ENCODE measurements at places on chromosomes 13 and 19.

GRCh38 chr13:95434111-95434510 lies 118.4 kb upstream of the CLDN10 start:
- H3K27ac ChIP-seq, result no peak overlapping the region
- H3K4me3 ChIP-seq, result no peak overlapping the region
- no peaks in the 10 kb centered on the region for H3K27me3 ChIP-seq
- DNase-seq, result no peak
- H3K36me3 ChIP-seq, result no peaks in the 10 kb centered on the region
- no peaks in the 10 kb centered on the region for H3K4me1 ChIP-seq

DNA sequence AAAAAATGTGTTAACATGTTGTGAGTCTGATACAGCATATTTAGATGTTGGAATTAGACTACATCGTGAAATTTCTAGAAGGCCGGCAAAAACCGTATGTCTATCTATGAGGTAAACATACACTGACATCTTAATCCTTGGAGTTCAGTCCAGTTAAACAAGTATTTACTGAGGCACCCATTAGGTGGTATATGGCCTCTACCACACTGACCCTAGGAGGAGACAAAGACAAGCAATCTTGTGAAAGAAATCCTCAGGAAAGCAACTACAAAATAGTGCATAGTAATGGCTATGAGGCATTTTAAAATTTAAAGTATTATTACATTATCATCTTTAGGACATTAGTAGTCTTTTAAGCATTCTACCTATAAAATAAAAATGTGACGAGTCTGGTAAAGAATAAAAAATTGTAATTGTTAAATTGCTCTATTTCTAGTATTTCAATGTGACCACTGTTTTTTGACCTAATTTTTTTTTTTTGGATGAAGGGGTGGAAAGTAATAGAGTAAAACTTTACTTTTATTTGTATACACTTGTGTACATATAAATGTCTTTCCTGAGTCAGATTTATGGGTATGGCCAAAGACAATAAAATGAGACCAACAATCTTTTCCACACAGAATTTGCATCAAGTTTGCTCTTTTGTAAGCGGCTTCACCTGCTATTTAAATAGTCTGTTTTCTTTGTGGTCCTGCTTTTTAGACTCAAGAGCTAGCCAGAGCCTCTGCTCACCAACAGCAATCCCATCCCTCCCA lies 50.5 kb downstream of the KATNAL1 start:
- H3K36me3 ChIP-seq, result peaks cover 8% of the 10 kb centered on the region
- no peak overlapping the region for H3K27ac ChIP-seq
- no peak overlapping the region for H3K4me3 ChIP-seq
- no peak for DNase-seq
- H3K4me1 ChIP-seq, result peaks cover 31% of the 10 kb centered on the region
- H3K27me3 ChIP-seq, result no peaks in the 10 kb centered on the region

- no peak overlapping the region for H3K27ac ChIP-seq
- DNase-seq, result no peak
- H3K4me3 ChIP-seq, result peak overlapping the region; percentile 13
- peaks cover 75% of the 10 kb centered on the region for H3K27me3 ChIP-seq
- H3K36me3 ChIP-seq, result peaks cover 2% of the 10 kb centered on the region
Observed at GRCh38 chr19:7676376-7676775, 514 bp upstream of the MCEMP1 start.

DNA sequence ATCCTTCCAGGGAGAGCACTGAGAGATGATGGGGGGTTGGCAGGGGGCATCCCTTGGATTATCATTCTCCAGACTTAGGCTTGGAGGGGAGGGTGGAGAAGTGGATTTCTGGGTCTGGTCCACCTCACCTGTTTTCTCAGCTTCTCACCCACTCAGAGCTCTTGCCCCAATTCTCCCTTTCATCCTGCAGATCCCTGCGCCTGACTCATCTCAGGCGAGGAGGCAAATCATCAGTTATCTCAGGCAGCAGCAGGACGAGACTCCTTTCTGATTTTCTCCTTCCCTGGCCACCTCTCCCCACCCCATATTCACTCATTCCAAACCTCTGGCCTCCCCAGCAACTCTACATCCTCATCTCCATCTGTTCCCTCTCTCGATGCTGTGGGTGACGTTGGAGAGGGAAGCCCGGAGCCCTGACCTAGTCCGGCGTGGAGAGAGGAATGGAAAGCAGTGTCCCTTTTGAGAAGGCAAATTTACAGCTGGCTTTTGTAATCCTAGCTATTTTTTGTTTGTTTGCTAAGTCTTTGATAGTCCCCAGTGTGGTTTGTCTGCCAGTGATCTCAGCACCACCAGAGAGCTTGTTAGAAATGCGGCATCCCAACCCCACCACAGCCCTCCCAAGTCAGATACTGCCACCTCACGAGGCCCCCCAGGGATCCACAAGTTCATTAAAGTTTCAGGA lies 24.0 kb upstream of the TPT1 start:
- no peak overlapping the region for H3K4me3 ChIP-seq
- no peak for DNase-seq
- no peaks in the 10 kb centered on the region for H3K27me3 ChIP-seq
- peaks cover 82% of the 10 kb centered on the region for H3K4me1 ChIP-seq

DNA sequence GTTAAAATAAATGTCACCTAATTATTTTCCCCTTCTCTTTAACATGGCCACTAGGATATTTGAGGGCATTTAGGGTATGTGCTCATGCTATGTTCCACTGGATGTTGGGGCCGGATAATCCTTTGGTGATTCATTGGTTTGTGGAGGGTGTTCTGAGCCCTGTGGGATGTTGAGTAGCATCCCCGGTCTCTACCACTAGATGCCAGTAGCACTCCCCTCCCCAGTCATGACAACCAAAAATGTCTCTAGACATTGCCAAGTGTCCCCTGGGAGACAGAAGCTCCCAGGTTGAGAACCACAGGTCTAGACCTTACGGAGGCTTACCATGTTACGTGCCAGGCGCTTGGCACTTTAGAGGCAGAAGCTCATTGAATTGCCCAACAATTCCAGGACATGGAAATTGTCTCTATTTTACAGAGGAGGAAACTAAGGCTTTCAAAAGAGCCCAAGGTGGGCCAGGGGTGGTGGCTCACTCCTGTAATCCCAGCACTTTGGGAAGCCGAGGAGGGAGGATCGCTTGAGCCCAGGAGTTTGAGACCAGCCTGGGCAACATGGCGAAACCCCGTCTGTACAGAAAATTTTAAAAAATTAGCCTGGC lies 14.1 kb downstream of the SHANK1 start:
- H3K36me3 ChIP-seq, result no peaks in the 10 kb centered on the region
- DNase-seq, result peak; percentile 48
- H3K4me1 ChIP-seq, result no peaks in the 10 kb centered on the region

DNA sequence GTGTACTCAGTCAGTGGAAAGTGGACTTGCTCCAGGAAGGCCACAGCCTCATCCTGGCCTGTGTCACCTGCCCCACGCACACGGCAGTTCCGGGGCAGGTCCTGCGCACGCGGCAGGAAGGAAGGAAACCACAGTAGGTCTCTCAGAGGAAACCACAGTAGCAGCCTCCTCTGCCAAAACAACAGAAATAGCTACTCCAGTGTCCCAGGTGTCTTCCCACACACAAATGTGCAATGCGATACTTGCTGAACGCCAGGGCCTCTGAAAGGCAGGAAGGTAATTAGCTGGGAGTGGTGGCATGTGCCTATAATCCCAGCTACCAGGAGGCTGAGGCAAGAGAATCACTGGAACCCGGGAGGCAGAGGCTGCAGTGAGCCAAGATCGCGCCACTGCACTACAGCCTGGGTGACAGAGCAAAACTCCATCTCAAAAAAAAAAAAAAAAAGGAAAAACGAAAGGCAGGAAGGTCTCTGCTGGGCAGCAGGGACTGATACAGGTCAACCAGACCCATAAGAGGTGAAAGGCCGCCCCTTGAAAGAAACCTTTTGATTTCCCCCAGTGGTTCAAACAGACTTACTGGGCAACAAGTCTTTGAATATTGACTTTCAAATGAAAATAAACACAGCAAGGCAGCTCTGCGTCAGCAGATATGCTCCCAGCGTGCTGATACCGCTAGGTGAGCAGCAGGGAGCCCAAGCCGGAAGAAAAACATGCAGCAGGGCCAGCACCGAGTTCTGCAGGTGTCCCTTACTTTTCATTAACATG lies 49.5 kb downstream of the CRYL1 start:
- peaks cover 11% of the 10 kb centered on the region for H3K27me3 ChIP-seq
- peak; percentile 84 for DNase-seq
- peak overlapping the region; percentile 72 for H3K4me3 ChIP-seq
- peak overlapping the region; percentile 100 for H3K27ac ChIP-seq

DNA sequence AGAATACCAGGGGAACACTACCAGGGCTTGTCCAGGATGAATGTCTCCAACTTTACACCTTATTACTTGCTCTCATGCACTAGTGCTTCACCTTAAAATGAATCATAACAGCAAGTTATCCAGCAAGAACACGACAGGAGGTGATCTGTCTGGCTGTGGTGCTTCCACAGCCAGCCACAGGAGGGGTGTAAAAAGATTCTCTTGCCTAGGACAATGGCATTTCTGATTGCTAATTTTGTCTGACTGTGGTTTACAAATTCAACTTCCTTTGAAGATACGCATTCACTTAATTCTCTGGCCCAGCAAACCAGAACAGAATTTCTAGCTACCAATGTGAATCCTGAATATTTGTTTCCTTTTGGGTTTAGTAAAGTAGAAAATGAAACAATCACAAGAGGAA lies 23.1 kb upstream of the COG3 start:
- H3K27me3 ChIP-seq, result peaks cover 16% of the 10 kb centered on the region
- no peak overlapping the region for H3K4me3 ChIP-seq
- no peaks in the 10 kb centered on the region for H3K36me3 ChIP-seq
- peaks cover 18% of the 10 kb centered on the region for H3K4me1 ChIP-seq

DNA sequence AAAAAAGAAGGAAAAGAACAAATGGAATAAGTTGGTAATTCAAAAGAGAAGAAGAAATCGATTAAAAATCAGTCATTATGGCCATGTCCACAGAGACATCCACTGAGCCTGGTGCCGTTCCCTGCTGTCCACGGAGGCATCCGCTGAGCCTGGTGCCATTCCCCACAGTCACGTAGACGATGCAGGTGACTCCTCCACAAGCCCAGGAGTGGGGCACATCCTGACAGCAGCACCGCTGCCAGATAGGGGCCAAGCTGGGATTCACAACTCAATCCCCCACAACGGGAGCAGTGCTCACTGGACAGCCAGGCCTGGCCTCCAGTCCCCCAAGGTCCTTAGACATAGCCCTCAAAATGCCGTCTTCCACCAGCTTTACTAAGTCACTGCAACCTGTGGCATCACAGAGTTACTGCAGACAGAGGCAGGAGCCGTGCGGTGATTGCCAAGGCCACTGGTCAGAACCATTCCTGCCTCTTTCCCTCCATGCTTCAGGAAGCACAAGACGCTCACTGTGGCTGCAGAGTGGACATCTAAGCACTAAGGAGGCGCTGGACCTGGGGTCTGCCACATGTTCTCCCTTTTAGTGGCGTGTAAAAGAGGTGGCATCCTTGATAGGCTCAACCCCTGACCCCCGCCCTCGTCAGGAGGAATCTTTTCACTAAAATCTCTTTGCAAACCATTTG lies 131.5 kb upstream of the SPACA7 start:
- H3K27me3 ChIP-seq, result peaks cover 4% of the 10 kb centered on the region
- no peak for DNase-seq
- H3K27ac ChIP-seq, result no peak overlapping the region
- H3K4me1 ChIP-seq, result no peaks in the 10 kb centered on the region
- no peaks in the 10 kb centered on the region for H3K36me3 ChIP-seq
- H3K4me3 ChIP-seq, result no peak overlapping the region

DNA sequence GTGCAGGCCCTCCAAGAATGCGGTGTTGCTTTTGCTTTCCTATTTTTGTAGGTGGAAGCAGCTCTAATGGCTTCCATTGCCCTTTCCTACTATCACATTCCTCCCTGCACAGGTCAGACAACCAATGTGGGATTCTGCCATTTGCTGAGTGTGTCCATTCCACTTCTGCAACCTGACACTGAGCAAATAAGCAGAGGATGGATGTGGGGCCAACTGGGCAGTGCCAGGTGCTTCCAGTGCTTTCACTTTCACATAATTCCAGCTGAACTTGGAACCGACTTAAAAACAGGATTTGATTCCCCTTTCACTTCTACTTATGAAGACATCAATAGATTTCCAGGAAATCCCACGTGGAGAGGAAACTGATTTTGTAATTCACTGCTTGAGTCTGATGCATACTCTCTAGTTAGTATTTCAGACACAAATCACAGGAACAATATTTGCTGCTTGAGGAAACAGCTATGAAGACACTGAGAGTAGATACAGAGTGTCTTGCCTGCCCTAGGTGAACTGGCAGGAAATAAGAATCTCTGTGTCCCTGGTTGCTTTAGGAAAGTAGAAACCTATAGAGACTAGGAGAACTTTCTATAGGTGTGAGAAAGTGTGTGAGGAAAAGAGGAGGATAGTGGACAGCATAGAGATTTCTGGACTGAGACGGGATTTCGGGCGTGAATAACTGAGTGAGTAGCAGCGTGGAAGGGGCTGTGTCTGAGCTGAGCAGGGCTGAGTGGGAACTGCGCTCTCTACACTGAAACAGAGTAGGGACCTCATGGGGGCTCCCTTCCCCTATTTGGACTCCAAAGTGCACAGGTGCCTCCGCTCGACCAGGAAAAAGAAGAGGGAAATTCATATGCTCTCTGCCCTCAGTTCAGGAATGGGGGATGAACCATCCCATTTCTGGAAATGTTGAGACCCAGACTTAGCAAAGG lies 22.5 kb downstream of the LGALS16 start:
- no peak for DNase-seq
- peaks cover 60% of the 10 kb centered on the region for H3K4me1 ChIP-seq
- H3K27me3 ChIP-seq, result no peaks in the 10 kb centered on the region

DNA sequence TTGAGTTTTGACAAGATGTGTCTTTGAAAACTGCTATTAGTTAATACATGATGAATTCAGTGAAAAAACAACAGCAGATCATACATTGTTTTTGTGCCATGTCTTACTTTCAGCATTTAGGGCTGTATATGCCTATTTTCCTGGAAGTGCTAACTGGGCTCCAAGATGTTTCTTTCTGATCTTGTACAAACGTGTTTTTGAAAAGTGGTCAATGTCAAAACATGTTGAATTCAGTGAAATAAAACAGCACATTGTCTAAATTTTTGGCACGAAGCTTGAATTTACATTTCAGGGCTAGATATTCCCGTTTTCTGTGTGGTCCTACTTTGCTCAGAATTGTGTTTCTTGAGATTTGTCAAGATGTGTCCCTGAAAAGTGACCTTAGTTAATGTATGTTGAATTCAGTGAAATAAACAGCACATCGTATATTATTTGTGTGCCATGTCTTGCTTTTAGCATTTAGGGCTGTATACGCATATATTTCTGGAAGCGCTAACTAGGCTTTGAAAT lies 14.7 kb upstream of the PARP4 start:
- H3K4me1 ChIP-seq, result no peaks in the 10 kb centered on the region
- H3K36me3 ChIP-seq, result no peaks in the 10 kb centered on the region
- peaks cover 33% of the 10 kb centered on the region for H3K27me3 ChIP-seq
- no peak for DNase-seq
- H3K27ac ChIP-seq, result no peak overlapping the region

- no peaks in the 10 kb centered on the region for H3K27me3 ChIP-seq
- no peak for DNase-seq
- no peaks in the 10 kb centered on the region for H3K4me1 ChIP-seq
- H3K36me3 ChIP-seq, result no peaks in the 10 kb centered on the region
Observed at GRCh38 chr13:90428522-90429210, 918.8 kb upstream of the MIR17HG start.
